ENCODE measurements at places on chromosomes 5 and 9. TPM values are rescaled to one million over a fixed set of nuclear protein-coding genes. Genes with fewer than 3 reads are reported as not detected.

The SH3GLB2 gene
- 94.4 TPM for polyA plus RNA-seq

- peak; percentile 22 for DNase-seq
Measured at GRCh38 chr9:77015327-77016048, 4.0 kb upstream of the FOXB2 start.

GRCh38 chr5:2960294-2960693, 208.8 kb upstream of the IRX2 start:
- DNase-seq: no peak

- DNase-seq: no peak
Measured at GRCh38 chr5:44974813-44975212, 166.1 kb downstream of the MRPS30 start.

Measured in SK-N-SH (cell line).